ENCODE measurements at places on chromosomes 6 and 20. TPM values are rescaled to one million over a fixed set of nuclear protein-coding genes. Genes with fewer than 3 reads are reported as not detected.

FITM2 gene
- 9.6 TPM for total RNA-seq

C6orf58 gene
- not detected for total RNA-seq

COL11A2 gene
- total RNA-seq: 0.15 TPM

NFATC2 gene
- under 0.01 TPM for total RNA-seq

NKAIN4 gene
- total RNA-seq: not detected

PLN gene
- not detected for total RNA-seq

EYS gene
- total RNA-seq: 0.50 TPM
